Kidney (tissue), 22 donors: ENCODE measurements at places on chromosomes 4 and X. TPM values are rescaled to one million over a fixed set of nuclear protein-coding genes. Genes with fewer than 3 reads are reported as not detected.

PAGE4 gene
- polyA plus RNA-seq, result not detected

CTAG1B gene
- not detected for polyA plus RNA-seq

FOXR2 gene
- polyA plus RNA-seq, result not detected

ANOS1 gene
- polyA plus RNA-seq, result 0.69 TPM

CLDN2 gene
- polyA plus RNA-seq, result 74.1 TPM

ATP1B4 gene
- polyA plus RNA-seq, result not detected

RBM41 gene
- polyA plus RNA-seq, result 3.5 TPM

PIR gene
- 36.5 TPM for polyA plus RNA-seq

LRP2BP gene
- polyA plus RNA-seq, result 0.99 TPM

ANK2 gene
- polyA plus RNA-seq, result 125 TPM

TET2 gene
- polyA plus RNA-seq, result 1.8 TPM

BTK gene
- 0.77 TPM for polyA plus RNA-seq

ALB gene
- polyA plus RNA-seq, result 172 TPM

FUNDC1 gene
- 37.9 TPM for polyA plus RNA-seq

LANCL3 gene
- 0.30 TPM for polyA plus RNA-seq

AMOT gene
- 5.5 TPM for polyA plus RNA-seq

INPP4B gene
- 2.6 TPM for polyA plus RNA-seq

ABLIM2 gene
- 9.5 TPM for polyA plus RNA-seq

ARAP2 gene
- polyA plus RNA-seq, result 3.1 TPM

ARR3 gene
- polyA plus RNA-seq, result not detected

RTL3 gene
- not detected for polyA plus RNA-seq

AIMP1 gene
- 43.3 TPM for polyA plus RNA-seq

FGA gene
- polyA plus RNA-seq, result 5.3 TPM

TMA16 gene
- 12.8 TPM for polyA plus RNA-seq
